ENCODE measurements at places on chromosomes 13 and 19.
A peak's percentile ranks its signal among the peaks of the same experiment; 100 is the strongest.

DNA sequence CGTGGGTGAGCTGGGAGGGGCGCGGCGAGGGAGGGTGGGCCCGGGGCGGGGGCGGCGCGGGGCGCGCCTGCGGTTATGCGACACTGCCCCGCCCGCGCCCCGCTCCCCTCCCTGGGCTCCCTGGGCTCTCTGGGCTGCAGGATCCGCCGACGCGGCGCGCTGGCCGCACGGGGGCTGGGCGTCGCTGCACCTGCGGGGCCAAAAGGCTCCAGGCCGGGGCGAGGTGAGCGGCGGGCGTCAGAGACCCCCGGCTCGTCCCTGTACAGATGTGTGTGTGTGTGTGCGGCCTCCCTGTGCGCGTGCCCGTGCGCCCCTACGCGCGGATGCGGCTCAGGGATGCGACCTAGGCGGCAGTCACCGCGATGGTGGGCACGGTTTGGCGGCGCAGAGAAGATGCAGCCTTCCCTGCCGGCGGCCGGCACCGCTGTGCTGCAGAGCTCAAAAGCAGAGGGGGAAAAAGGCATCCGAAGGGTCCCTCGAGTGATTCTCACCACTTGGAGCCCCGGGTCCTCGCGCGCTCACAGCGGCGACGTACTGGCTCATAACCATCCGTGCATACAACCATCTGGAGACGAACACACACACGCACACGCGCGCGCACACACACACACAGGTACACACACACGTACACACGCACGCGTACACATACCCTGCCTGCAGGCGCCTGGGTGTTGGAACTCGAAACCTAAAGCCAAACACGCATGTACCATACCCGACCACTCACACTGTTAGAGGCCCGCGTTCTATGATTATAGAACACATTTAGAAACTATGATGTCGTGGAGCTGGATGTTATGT, 709 bp downstream of the ATP8A2 start:
- DNase-seq: peak; percentile 6

DNA sequence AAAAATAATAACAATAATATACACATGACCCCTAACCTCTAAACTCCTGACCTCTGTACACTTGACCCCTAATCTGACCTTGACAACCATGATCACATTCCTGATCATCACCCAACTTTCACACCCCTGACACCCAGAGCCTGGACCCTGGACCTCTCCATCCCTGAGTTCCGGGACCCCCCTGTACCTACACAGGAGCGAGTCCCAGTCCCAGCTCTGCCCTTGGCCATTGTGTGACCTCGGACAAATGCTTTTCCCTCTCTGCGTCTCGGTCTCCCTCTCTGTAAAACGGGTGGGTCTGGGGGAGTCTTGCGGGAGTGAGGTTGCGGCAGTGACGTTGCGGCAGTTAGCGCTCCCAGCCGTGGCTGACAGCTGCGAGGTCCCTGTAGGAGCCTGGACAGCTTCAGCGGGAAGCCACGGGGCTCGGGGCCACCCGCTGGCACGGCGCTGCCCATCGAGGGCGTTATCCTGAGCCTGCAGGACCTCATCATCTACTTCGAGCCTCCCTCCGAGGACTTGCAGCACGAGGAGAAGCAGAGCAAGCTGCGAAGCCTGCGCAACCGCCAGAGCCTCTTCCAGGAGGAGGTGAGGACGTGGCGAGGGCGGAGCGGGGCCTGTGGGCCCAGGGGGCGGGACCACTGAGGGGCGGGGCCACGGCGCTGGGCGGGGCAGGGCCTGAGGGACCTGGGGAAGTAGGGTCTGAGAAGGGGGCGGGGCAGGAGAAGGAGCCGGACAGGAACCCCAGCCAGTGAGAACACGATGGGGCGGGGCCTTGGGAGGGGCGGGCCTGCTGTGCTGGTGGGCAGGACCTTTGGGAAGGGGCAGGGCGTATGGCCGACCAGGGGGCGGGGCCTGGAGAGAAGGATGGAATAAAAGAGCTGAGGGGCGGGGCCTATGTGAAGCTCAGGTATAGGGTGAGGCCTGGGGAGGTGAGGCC, 19.2 kb downstream of the RYR1 start:
- peak; percentile 22 for DNase-seq

DNA sequence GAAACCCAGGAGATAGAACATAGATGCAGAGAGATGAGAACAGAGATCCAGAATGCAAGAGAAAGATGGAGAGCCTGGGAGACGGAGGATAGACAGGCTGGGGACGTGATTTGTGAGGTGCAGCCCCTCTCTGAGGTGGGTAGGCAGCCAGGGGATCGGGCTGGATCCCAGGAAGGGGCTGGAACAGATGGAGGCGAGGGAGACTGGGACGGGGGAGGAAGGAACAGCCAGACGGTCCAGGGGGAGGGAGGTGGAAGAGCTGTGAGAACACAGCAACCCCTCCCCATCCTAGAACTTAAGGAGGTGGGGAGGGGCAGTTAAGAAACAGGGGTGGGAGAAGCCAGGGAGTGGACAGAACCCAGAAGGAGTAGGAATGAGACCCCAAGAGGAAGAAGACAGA, 3.1 kb downstream of the SLC17A7 start:
- no peak for DNase-seq

- DNase-seq: no peak
Measured at GRCh38 chr13:98020271-98020670, 66.8 kb downstream of the IPO5 start.

GRCh38 chr19:16252459-16253205, 54.9 kb downstream of the AP1M1 start:
- peak; percentile 28 for DNase-seq

DNA sequence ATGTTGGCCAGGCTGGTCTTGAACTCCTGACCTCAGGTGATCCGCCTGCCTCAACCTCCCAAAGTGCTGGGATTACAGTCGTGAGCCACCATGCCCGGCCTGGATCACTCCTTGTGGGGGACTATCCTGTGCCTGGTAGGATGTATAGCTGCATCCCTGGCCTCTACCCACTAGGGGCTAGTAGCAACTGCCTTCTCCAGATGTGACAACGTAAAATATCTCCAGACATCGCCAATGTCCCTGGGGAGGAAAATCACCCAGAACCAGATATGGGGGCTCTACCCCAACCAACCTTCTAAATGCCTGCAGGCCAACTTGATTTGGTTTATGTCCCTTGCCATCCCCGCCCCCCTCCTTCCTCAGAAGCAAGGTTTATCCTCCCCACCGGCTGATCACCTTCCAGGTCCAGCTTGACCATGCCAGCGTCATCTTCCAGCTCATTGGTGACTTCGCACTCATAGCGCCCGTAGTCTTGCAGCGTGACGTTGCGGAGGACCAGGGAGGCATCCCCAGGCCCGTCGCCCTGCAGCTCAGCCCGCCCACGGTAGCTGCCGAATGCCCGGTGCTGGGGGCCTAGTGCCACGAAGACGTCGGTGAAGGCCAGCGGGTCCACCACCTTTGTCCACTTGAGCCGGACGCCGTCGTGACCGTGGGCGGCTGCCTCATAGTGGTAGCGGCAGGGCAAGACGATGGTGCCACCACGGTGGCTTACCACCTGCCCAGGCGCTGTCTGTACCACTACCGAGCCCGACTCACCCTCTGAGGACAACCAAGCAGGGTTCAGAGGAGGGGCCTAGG, 12.5 kb downstream of the TM6SF2 start:
- DNase-seq: no peak

GRCh38 chr13:110118106-110118505, 188.9 kb downstream of the COL4A1 start:
- DNase-seq: no peak

DNA sequence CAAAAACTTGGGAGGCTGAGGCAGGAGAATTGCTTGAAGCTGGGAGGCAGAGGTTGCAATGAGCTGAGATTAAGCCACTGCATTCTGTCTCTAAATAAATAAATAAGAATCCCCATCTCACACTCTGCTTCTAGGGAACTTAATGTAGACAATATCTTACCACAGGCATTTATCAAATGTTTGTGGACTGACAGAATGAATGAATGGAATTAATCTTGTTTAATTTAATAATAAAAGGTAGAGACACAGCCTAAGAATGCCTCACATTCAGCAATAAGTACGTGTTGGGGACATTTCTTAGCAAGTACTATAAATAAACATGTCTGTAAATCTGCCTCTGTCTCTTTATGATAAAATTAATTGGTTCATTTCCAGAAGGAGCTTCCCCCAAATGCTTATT, 36.2 kb upstream of the RBM26 start:
- no peak for DNase-seq

Measured in hematopoietic multipotent progenitor cell (in vitro differentiated cells).